ENCODE measurements at places on chromosomes 7 and 10. TPM values are rescaled to one million over a fixed set of nuclear protein-coding genes. Genes with fewer than 3 reads are reported as not detected.

- no peak for DNase-seq
Observed at GRCh38 chr10:112195224-112195623, 11.7 kb upstream of the GPAM start.

DNA sequence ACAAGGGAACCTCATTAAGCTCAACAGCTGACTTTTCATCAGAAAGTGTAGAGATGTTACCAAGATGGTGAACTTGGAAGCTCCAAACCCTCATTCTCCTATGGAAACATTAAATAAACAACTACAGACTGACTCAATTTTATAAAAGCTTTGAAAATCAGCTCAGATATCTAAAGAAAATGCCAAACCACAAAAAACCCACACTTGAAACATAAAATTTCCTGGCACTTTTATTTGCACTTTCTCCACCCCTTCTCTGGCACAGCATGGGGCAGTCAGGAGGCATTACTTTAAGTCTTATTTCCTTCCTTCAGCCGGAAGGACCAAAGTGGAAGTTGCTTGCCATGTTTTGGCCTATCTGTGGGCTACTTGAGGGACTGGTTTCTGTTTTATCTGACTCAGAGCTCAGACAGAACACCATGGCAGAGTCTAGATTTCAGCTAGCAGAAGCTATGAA, 114.7 kb downstream of the ODAD2 start:
- peak; percentile 24 for DNase-seq

- DNase-seq, result no peak
Observed at GRCh38 chr7:45646207-45646821, 72.1 kb downstream of the ADCY1 start.

- peak; percentile 8 for DNase-seq
Observed at GRCh38 chr7:16889851-16890415, 8.2 kb upstream of the AGR3 start.

Gene CHCHD3
- total RNA-seq, result 145 TPM

Gene PROSER2
- 18.5 TPM for total RNA-seq

GRCh38 chr10:61390851-61391250, 62.3 kb downstream of the TMEM26 start:
- DNase-seq, result no peak

DNA sequence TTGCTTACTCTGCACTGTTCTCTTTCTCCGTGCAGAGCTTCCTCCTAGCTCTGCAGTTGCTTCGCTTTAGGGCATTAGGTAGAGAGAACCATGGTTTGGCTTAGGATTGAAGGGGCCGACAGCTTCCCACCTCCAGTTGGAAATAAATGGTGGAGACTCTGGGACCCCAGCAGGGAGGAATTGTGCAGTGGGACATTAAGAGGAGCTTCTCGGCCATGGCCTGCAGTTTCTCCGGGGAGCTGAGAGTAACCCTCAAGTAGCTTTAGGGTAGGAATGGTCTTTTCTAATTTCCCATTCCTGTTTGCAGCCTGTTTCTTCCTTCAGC, 1.2 kb downstream of the SUFU start:
- no peak for DNase-seq

Measured in A172 (cell line).